ENCODE measurements at places on chromosomes 4 and X. TPM values are rescaled to one million over a fixed set of nuclear protein-coding genes. Genes with fewer than 3 reads are reported as not detected.

DNA sequence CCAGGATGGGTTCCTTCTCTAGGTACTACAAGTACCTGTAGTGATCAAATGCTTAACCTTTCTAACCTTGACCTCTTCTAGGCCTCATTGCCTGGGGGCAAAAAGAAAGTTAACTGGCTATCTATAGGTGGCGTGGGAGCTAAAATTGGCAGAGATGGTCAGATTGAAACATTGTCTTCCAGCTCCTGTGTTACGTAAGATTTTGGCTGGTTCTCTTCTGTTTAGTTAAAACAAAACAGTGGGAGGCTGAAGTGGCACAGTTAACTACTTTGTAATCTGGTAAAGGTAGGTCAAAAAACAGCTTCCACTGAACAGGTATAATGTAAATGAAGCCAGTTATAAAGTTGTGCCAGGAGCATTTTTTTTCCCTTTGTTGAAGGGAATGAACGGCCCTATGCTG lies 115.2 kb downstream of the MBNL3 start:
- no peak for DNase-seq

The ERCC6L gene
- 0.17 TPM for total RNA-seq

GRCh38 chr4:24809815-24810405 lies 14.5 kb downstream of the SOD3 start:
- DNase-seq = no peak

- no peak for DNase-seq
These were observed 38.5 kb downstream of the TMEM156 start for GRCh38 chr4:38993683-38994082.

- no peak for DNase-seq
These were observed 15.5 kb upstream of the CYLC1 start for GRCh38 chrX:83845397-83845796.

DNA sequence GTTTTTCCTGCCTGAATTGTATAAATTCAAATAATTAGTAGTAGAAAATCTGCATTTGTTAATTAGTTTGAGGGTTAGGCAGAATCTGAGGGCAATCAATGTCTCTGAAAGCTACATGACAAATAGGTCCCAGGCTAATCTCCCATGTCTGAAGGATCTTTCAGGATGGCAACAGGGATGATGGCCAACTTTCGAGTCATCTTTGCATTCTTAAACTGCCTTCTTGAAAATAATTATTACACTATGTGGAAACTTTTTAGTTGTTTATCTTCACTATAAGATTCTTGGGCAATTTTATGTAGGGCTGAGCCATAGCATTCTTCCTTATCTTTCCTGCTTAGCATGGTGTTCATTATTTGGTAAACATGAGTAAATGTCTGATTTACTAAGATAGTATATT lies 490.3 kb upstream of the EPHA5 start:
- DNase-seq = no peak

DNA sequence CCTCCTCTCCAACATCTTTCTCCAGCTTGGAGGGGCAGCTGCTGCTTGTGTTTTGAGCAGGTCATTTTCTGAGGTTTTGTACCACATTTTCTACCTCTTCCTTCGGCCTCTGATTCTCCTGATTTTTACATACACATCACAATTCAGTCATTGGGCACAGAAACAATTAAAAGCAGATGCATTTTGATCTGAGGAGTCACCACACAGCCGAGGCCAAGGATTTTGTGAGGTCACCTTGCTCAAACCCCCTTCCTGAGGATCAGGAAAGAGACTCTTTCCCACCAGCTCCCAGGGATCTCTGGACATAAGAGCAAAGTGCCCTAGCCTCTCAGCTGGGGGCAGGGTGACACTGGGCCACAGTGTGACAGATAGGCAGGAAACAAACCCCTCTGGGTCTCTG lies 5.4 kb upstream of the FATE1 start:
- no peak for DNase-seq
